ENCODE measurements at places on chromosomes 6 and 20. TPM values are rescaled to one million over a fixed set of nuclear protein-coding genes. Genes with fewer than 3 reads are reported as not detected.

PYGB gene
- 35.2 TPM for total RNA-seq

- no peak for DNase-seq
Observed at GRCh38 chr6:64258752-64259151, 623.1 kb downstream of the PHF3 start.

DNA sequence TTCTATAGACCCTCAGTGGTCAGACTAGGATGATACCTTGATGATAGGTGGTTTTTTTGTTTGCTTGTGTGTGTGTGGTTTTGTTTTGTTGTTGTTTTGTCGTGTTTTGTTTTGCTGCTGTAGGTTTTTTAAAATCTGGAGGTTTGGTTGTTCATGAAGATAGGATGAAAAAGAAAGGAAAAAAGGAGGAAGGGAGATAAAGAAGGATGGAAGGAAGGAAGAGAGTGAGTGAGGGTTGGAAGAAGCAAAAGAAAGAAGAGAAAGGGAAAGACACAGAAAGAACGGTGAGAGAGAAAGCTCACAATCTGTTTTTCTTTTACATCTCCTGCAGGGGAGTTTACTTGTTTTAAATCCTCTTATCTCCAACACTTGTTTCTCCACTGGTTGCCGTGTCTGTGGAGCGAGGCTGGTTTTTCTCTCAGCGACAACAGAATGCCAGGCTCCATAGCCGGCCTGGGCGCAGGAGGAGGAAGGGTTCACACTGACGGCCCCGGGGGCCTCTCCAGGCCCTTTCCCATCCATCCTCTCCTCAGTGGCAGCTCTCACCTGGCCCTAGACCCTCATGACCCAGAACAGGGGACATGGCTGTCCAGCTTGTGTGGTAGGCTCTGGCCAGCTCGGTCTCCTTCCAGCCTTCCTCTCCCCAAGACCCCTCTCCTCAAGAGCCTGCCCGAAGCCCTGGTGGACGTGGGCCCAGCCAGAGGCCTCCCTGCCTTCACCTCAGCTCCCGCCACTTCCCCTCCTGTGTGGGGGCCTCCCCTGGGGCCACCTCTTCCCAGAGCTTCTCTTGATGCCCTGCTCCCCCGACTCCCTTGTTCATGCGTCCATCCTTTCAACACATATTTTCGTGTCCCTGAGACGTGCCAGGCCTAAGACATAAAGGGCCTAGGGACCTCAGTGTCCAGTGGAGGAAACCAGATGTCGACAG lies 168.4 kb downstream of the VEGFA start:
- no peak for DNase-seq

GRCh38 chr6:33816911-33817310 lies 13.1 kb upstream of the MLN start:
- no peak for DNase-seq

DNA sequence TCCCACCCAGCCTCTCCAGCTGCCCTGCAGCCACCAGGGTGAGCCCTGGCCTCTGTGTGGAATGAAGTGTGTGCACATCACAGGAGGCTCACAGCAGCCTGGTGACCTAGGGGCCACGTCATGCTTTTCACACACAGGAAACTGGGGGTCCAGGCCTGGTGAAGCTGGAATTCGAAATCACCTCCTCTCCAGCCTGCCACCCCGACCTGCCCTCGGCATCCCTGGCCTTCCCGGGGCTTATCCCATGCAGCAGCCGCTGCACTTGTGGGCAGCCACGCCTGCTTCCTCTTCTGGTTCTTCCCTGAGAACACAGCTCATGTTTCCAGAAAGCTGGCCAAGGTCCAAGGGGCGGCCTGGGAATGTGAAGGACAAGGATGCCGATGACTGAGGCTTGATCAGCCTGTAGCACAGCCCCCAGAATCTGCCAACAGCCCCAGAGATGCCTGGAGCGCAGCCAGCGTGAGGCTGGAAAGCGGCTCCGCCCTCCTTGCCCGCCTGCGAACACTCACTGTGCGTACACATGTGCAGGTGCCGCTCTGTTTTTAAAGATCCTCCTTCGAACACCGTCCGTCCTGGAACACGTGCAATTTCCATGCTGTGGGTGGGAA lies 4.2 kb upstream of the NTSR1 start:
- DNase-seq: no peak

- no peak for DNase-seq
Observed at GRCh38 chr20:62449951-62450691, 22.8 kb upstream of the RBBP8NL start.

DNA sequence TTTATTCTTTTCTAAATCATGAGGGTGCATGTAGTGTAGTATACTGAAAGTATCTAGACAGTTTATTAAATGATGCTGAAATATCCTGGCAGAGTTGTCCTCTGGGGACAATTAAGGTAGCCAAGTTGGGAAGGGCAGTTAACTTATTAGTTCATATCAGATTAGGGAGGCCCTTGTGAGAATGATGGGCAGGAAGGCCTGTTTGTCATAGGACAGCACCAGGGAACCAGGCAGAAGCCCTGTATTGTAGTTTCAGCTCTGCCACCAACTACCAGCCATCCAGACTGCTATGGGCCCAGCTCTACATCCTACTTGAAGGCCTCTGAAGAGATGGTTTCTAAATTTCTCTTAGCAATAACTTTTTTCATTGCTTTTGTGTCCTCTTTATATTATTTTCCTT lies 4.0 kb downstream of the MYLIP start:
- DNase-seq: no peak

DNA sequence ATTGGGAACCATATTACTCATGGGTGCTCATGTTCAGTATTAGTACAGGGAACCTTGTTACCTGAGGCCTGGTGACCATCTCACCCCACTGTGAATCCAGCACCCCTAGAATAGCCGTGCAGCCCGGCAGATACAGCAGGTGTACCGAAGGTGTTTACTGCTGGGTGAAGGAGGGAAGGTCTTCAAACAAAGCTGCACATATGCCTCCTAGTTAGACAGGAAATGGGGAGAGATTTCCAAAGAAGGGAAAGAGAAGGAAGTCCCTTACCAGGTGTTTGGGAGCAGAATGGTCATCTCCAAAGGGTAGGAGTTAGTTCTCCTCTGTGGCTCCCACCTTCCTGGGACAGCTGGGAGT lies 2.4 kb upstream of the CST1 start:
- no peak for DNase-seq

CDH26 gene
- total RNA-seq: 1.1 TPM

GRCh38 chr20:1034415-1034789 lies 32.3 kb upstream of the RSPO4 start:
- DNase-seq: no peak

DNA sequence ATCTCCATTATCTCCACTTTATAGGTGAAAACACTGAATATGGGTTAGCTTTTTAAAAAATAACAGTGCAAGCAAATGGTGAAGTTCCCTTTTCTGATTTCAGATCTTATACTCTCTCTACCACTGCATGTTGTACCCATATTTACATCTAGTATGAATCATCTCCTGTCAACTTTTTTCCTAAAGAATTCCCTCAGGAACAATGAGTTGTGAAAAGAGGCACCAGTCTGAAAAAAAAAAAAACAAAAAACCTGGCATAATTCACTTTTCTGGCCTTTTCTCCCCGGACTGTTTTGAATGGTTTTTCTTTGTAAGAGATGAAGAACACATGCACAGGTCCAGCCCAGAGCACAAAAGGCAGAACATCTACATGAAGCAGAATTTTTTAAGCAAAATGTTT lies 596.0 kb downstream of the COL12A1 start:
- DNase-seq: no peak

DNA sequence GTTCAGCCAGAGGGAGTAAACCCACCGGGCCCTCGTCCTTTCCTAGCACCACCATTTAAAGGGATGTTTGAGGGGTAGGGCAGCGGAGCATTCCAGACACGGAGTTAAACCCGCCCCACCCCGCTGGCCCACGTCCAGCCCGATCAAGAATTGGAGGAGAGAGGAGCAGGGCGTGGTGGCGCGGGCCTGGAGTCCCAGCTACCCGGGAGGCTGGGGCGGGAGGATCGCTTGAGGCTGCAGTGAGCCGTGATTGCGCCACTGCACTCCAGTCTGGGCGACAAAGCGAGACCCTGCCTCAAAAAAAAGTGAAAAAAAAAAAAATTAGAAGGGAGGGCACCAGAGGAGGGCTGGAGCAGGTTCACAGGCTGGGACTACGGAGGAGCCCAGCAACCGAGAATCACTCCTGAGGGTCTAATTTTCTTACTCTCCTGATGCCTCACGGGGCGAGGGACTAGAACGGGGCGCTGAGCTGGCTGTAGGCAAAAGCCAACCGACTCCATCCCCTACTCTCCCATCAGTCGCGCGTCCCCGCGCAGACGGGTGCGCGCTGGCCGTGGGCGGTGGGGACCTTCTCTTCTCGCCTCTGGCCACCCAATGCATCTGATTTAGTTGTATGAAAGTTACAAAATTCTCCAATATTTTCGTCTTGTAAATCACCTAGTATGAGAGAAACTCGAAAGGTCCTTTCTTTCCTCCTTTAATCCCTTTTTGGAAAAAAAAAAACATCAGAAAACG lies 6.1 kb upstream of the HSPA1B start:
- peak; percentile 51 for DNase-seq

GRCh38 chr6:167469101-167469500 lies 144.2 kb downstream of the TTLL2 start:
- no peak for DNase-seq

KCNQ5 gene
- total RNA-seq: 3.5 TPM
